ENCODE measurements at places on chromosomes 6 and 20.

DNA sequence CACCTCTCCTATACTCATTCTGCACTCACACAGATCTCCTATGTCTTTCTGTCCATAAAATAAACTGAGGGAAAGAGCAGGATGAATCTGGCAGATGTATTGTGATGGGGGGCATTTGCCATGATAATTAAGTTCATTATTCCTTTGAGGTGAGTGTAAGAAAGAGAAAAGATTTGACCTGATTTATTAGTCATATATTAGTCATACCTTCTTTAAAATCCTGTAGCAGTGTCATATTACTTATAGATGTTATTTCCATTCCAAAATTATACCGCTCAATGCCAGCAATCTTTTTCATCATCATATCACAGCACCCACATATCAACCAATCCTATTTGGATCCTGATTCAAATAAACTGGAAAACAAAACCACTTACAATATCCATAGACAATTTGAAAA lies 733.3 kb upstream of the SLC35B3 start:
- no peak for DNase-seq

- no peak for DNase-seq
These were observed 207.4 kb upstream of the SGK1 start for GRCh38 chr6:134525190-134525868.

DNA sequence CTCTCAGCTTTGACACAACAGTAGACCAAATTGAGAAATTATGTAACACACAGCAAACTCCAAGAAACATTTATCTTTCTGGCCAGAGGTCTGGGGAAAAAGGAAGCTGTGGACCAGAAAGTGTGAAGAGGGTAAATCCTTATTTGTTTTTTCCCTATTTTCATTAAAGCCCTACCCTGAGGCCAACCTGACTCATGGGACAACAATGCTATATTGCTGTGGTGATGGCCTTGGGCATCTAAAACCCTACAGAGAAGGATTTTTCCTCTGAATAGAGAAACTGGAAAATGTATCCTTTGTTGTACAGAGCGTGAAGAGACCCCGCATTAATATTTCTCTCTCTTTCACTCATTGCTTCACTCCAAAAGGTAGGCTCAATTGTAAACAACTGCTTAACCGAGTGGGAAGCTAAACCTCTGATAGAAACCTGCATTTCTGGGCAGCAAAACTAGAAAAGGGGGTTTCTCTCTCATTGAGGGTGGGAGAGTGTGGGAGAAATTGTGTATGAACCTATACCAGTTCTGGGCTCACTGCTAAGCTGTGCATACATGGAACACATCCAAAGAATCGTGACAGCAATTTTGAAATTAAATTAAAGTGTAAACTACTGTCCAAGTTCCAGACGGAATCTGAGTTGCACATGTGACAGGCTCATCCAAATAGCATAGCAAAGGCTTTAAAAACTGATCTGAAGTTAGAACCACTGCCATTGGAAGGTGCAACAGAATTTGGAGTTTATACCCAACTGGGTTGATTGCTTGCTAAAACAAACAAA lies 175.5 kb downstream of the CLVS2 start:
- DNase-seq: no peak

DNA sequence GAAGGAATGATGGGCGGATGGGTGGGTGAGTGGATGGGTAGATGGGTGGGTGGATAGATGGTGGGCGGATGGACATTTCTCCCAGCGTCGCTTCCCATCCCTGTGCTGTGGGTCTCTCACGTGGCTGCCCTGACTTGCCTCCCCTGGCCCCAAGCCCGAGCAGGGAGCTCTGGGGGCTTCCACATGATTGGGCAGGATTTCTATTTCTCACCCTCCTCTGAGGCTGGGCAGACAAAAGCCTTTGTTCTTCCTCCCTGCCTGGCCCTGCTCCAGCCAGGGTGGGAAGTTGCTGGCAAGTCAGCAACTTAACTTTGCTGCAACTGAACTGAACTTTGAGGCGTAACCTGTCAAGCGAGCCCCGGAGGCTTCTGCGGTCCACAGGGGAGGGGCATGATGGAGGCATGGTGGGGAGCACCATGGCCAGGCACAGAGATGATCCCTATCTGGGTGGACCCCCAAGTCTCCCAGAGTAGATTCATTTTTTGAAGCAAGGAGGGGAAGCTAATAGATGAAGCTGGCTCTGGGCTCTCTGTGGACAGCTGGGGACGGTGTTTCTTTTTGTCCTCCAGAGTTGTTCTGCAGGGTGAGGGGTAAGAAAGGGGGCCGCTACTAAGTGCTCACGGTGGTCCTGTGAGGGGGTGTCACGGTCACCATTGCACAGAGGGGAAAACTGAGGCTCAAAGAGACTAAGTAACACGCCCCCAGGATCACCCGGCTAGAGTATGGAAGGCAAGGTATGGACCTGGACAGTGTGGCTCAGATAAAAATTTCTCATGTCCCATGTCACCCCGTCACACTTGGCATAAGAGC lies 140.1 kb downstream of the CEBPB start:
- no peak for DNase-seq

GRCh38 chr6:33091957-33092356 lies 16.2 kb downstream of the HLA-DPB1 start:
- DNase-seq: no peak

GRCh38 chr20:52219441-52219840 lies 27.9 kb upstream of the ZFP64 start:
- DNase-seq: no peak

GRCh38 chr6:11132194-11132888 lies 20.8 kb upstream of the ERVFRD-1 start:
- no peak for DNase-seq

DNA sequence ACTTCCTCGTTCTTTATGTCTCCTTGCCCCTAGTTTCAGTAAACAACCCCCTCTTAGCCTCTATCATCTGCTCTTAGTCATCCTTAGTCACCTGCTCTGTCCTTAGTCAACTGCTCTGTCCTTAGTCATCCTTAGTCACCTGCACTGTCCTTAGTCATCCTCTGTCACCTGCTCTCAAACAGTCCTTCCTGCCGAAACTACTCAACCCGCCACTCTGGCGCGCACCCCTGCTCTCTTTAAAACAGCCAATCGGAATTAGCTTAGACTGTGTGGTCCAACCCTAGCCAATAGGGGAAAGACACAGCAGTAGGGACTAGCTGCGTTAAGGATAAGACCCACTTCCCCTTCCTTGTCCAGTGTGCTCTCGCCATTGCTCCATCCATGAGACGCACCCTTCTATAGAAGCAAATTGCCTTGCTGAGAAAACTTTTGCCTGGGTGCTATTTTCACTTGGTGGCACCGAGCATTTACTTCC lies 73.9 kb downstream of the BACH2 start:
- no peak for DNase-seq

- peak; percentile 39 for DNase-seq
These were observed 52.3 kb downstream of the ABHD12 start for GRCh38 chr20:25338112-25339023.

GRCh38 chr6:148173548-148173947 lies 169.1 kb upstream of the SASH1 start:
- DNase-seq: no peak

DNA sequence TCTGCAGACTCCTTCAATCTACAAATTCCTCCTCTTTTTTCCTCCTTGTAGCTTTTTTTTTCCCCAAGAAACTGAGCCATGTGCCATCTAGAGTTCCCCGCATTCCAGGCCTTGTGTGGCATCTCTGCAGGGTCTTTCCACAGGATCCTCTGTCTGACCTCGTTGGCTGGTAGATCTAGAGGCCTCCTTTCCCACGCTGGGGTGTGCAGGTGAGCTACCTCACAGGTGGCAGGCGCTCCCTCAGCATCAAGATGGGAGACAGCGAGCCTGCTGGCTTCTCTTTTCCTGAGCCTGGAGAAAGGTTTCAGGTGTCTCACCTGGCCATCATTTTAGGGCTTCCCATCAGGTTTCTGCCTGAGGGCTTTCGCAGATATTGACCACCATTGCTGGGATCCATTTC lies 9.6 kb upstream of the NELFCD start:
- DNase-seq: no peak

DNA sequence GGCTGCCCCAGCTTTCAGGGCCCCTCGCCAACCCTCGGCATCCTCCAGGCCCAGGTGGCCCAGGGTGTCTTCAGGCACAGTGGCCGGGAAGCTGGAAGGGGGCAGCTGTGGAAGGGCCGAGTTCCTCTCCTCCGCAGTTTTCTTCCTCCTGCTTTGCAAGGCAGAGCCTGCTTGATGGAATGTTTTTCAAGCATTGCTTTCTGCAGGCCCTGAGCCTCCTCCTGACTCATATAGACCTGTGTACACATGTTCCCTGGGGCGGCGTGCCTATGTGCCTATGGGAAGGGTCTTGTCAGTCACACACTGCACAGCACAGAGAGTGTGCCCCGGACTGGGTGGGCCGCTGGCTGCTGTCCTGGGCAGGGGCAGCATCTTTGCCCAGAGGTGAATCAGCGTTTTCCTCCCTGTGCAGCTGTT lies 107.5 kb downstream of the ERMARD start:
- DNase-seq: no peak

- peak; percentile 55 for DNase-seq
These were observed 212.1 kb upstream of the PHACTR1 start for GRCh38 chr6:12504325-12504966.

GRCh38 chr6:106557837-106558236 lies 71.5 kb downstream of the RTN4IP1 start:
- no peak for DNase-seq

- no peak for DNase-seq
These were observed 80.9 kb upstream of the PHACTR2 start for GRCh38 chr6:143596866-143597265.

- DNase-seq: no peak
These were observed 379.3 kb downstream of the CD109 start for GRCh38 chr6:74075323-74075722.

DNA sequence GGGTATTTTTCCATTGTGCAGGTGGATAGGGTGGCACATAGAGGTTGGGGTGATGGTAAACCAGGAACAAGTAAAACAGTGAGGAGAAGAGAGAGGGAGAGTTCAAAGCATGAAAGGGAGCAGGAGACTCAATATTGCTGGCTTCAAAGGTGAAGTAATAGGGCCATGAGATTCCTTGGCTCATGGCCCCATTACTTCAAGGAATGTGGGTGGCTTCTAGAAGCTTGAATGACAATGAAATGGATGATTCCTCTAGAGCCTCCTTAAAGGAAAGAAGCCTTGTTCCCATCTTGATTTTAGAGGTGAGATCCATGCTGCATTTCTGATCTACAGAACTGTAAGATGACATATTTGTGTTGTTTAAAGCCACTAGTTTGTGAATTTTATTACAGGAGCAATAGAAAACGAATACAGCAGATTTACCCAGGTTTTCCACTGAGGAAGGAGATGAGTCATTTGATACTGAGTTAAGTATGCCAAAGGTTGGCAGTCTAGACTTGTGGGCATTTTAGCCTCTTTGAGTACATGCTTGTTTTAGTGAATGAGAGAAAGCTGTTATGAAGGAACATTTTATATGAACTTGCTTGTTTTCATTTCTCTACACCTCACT lies 110.4 kb downstream of the PLCB4 start:
- no peak for DNase-seq

DNA sequence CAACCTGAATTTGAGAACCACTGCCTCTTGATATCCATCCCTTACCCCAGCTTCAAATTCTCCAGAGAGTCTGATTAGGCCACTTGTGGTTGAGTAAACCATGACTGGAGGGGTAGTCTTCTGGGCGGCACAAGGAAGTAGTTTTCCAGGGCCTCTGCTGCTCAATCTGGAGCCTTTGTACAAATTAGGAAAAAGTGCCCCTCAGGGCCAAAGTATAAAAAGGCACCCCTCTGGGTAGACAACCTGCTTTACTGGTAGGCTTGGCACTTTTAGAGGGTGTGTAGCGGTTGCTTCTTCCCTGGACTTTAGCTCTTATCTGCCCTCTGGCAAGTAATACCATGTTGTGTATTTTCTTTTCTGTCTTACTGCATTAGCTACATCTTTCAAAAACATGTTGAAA lies 32.9 kb upstream of the RPL7L1 start:
- DNase-seq: no peak

DNA sequence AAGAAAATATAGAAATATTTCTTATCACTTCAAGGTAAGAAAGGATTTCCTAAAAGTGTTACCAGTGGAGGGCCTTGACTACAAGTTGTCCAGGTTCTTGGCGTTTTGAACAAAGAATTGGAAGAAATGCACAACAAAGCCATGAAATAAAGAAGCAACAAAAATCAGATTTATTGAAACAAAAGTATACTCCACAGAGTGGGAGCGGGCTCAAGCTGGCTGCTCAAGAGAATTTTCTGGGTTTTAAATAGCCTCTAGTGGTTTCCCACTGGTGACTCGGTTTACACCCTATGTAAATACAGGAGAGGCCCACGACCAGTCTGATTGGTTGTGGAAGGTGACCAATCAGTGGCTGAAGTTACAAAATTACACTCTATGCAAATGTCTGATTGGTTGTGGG lies 64.2 kb downstream of the SAMD3 start:
- no peak for DNase-seq

DNA sequence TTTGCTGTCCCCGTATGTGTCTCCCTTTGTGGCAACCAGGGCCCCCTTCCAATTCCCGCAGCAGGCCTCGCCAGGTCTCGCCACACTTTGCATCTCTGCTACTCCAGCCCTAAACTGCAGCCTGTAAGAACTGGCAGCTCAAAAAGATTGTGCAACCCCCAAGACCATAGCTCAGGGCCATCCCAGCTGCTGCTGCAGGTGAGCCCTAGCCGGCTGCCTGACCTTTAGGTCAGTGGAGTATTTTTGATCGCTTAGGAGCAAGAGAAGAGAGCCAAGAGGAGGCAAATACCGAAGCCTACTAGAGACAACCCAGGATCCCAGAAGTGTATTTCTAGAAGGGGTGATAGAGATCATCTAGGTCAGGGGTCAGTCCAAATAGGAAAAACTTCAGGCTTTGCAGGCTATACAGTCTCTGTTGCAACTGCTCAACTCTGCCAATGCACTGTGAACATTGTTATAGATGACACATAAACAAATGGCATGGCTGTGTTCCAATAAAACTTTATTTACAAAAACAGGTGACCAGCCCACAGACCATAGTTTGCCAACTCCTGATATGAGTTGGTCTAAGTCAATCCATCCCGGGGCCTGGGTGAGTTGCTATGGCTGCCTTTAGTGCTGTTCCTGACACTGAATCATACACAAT lies 138.4 kb downstream of the EYA2 start:
- peak; percentile 24 for DNase-seq

- no peak for DNase-seq
These were observed 63.9 kb upstream of the MCHR2 start for GRCh38 chr6:100057941-100058340.

GRCh38 chr6:160249671-160250070 lies 8.9 kb downstream of the SLC22A2 start:
- no peak for DNase-seq

GRCh38 chr6:79031821-79032590 lies 46.0 kb downstream of the PHIP start:
- no peak for DNase-seq

GRCh38 chr6:52643158-52643557 lies 27.8 kb upstream of the TMEM14A start:
- DNase-seq: no peak

GRCh38 chr6:23446469-23446967 lies 679.5 kb upstream of the NRSN1 start:
- DNase-seq: peak; percentile 25

- no peak for DNase-seq
These were observed 207.6 kb downstream of the UST start for GRCh38 chr6:148954461-148954860.

All from Caco-2 (cell line).